Aorta (tissue), 5 donors: ENCODE measurements at places on chromosomes 13 and 19.

GRCh38 chr13:102333320-102334198 lies 68.3 kb downstream of the FGF14 start:
- H3K27ac ChIP-seq = no peak overlapping the region
- no peaks in the 10 kb centered on the region for H3K36me3 ChIP-seq
- no peaks in the 10 kb centered on the region for H3K4me1 ChIP-seq
- DNase-seq = no peak
- no peak overlapping the region for H3K4me3 ChIP-seq

GRCh38 chr19:51466723-51467122 lies 8.5 kb upstream of the SIGLEC8 start:
- no peaks in the 10 kb centered on the region for H3K36me3 ChIP-seq
- H3K4me3 ChIP-seq = no peak overlapping the region
- no peak for DNase-seq
- H3K27me3 ChIP-seq = no peaks in the 10 kb centered on the region

DNA sequence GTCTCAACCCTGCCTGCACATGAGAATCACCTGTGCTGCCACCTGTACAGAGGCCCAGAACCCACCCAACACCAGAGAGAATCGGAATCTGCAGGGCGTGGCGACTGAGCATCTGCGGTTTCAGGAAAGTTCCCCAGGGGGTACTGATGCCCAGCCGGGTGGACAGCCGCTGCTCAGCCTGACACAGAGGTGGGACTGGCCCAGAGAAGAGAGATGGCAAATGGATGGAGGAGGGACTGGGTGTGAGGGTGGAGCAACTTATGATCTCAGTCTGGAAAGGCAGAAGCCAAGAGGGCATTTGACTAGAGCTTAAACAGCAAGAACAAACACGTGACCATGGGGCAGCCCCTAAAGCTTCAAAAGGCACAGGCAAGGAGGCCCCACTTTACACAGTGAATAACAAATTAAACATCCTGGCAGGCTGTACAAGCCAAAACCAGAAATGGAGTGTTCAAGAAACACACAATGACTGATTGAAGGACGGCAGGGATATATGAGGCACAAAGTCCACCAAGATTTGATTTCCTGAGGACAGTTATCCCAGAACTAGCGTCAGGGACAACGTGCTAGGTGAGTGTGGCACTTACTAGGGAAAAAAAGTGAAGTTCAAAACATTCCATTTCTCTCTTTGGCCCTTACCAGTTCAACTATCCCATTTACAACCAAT lies 3.1 kb downstream of the RANBP3 start:
- H3K27me3 ChIP-seq = no peaks in the 10 kb centered on the region
- H3K4me1 ChIP-seq = peaks cover 2% of the 10 kb centered on the region
- H3K36me3 ChIP-seq = no peaks in the 10 kb centered on the region
- no peak overlapping the region for H3K27ac ChIP-seq

GRCh38 chr13:33087091-33087490 lies 70.9 kb downstream of the KL start:
- H3K36me3 ChIP-seq = no peaks in the 10 kb centered on the region
- DNase-seq = no peak

DNA sequence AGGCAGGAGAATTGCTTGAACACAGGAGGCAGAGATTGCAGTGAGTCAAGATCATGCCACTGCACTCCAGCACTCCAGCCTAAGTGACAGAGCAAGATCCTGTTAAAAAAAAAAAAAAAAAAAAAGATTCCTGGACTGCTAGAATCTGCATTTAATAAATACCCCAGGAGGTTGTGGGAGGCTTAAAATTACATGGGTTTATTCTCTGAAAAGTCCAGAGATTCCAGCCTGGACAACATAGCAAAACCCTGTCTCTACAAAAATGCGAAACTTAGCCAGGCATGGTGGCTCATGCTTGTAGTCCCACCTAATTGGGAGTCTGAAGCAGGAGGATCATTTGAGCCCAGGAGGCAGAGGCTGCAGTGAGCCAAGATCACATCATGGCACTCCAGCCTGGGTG lies 9.5 kb upstream of the SLC1A5 start:
- no peak overlapping the region for H3K4me3 ChIP-seq
- no peaks in the 10 kb centered on the region for H3K27me3 ChIP-seq
- no peak for DNase-seq

- DNase-seq = no peak
- H3K27me3 ChIP-seq = no peaks in the 10 kb centered on the region
- H3K36me3 ChIP-seq = no peaks in the 10 kb centered on the region
- no peak overlapping the region for H3K4me3 ChIP-seq
Measured at GRCh38 chr13:64675255-64675892, 2554.8 kb downstream of the PCDH9 start.

DNA sequence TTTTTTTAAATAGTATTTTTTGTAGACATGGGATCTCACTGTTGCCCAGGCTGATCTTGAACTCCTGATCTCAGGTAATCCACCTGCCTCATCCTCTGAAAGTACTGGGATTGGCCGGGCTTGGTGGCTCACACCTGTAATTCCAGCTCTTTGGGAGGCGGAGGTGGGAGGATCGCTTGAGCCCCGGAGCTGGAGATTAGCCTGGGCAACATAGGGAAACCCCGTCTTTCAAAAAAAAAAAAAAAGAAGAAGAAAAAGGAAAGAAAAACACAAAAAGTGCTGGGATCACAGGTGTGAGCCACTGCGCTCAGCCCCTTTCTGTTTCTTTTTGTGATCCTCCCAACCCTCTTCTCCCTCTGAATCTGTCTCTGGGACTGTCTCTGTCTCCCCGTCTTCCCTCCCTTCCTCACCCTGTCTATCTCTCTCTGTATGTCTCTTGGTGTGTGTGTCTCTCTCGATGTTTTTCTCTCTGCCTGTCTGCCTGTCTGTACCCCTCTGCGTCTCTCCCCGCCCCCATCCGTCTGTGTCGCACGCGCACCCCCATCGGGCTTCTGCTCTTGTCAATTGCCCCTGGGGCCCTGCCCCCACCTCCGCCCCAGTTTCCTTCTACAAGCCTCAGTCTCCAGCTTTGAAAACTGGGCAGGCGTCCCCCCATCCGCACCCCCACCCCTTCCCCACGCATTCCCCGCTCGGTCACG lies 540 bp upstream of the ZFP36 start:
- no peaks in the 10 kb centered on the region for H3K27me3 ChIP-seq
- peak overlapping the region; percentile 36 for H3K27ac ChIP-seq
- no peak for DNase-seq
- peak overlapping the region; percentile 20 for H3K4me3 ChIP-seq
- H3K4me1 ChIP-seq = no peaks in the 10 kb centered on the region

- no peaks in the 10 kb centered on the region for H3K27me3 ChIP-seq
- no peak for DNase-seq
- H3K4me1 ChIP-seq = no peaks in the 10 kb centered on the region
- no peak overlapping the region for H3K4me3 ChIP-seq
- H3K27ac ChIP-seq = no peak overlapping the region
Measured at GRCh38 chr19:1153891-1154730, 20.0 kb downstream of the SBNO2 start.

GRCh38 chr13:74066937-74067336 lies 67.3 kb downstream of the KLF12 start:
- no peak overlapping the region for H3K27ac ChIP-seq
- peaks cover 4% of the 10 kb centered on the region for H3K4me1 ChIP-seq
- H3K27me3 ChIP-seq = no peaks in the 10 kb centered on the region
